ENCODE measurements at places on chromosomes 12 and 14.

- DNase-seq, result no peak
Observed at GRCh38 chr12:66620026-66620425, 58.9 kb downstream of the GRIP1 start.

DNA sequence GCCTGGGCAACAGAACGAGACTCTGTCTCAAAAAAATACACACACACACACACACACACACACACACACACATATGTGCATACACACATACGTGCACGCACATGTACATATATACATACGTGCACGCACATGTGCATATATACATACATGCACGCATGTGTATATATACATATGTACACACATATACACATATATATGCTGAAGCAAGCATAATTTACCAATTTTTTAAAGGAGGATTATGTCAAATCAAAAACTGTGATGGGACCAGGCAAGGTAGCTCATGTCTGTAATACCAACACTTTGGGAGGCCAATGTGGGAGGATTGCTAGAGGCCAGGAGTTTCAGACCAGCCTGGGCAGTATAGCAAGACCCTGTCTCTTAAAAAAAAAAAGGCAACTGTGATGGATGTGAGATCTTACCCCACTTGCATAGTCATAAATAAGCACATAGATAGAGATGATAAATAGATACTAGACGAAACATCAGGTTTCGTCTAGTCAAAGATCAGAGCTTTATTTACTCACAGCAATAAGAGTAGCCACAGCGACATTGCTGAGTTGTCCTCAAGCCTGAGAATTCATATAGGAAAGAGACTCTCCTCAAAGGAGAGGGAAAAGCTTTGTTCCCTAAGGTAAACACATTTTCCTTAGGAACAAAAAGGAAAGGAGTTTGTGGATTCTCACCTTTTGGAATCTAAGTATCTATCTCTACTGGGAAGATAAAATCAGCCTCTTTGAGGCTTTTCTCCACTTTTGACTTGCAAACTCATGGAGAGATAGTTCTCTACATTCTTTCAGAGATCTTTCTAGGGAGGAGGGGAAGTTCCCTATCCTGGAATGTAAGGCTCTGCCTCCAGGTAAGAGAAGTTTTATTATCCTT, 74.7 kb upstream of the AMN1 start:
- no peak for DNase-seq

DNA sequence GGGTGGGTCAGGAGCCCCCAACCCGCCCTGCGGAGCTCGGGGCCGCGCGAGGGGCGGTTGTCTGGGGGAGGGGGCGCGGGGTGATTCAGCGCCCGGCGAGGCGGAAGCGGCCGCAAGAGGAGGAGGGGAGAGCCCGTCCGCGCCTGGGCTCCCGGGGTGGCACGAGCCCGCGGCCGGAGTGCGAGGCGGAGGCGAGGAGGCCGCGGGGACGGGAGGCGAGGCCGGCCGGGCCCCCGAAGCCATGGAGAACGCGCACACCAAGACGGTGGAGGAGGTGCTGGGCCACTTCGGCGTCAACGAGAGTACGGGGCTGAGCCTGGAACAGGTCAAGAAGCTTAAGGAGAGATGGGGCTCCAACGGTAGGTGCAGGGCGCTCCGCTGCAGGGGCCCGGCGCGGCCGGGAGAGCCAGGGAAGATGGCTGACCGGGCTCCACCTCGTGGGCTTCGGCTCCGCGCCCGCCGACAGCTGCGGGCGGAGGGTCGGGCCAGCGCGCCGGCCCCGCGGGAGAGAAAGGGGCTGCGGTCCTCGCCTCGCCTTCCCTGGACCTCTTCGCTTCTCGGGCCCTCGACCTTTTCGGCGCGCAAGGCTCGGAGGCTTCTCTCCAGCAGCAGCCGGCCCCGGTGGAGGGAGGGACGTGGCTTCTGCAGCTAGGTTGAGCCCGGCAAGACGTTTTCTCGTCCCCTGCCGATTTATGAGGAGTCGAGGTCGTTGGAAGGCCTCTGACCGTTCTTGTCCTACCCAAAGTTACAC, 677 bp downstream of the ATP2A2 start:
- peak; percentile 82 for DNase-seq

DNA sequence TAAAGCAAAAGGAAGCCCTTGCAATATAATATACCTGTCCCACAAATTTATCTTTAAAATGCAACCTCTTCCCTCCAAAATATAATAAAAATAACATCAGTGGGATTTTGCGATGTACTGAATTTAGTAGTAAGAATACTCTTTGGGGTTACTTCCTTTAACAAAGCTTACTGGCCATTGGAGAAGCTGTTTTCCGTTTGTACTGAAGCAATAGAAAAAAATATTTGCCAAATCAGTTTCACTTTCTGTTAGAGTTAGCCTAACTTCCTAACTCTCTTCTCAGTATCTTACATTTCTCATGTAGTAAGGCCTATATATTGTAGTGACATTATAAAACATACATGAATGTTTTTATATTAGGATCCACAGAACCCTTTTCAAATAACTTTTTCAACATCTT, 3.7 kb downstream of the MAX start:
- DNase-seq, result no peak

GRCh38 chr14:90811641-90812040, 4.6 kb downstream of the TTC7B start:
- no peak for DNase-seq

DNA sequence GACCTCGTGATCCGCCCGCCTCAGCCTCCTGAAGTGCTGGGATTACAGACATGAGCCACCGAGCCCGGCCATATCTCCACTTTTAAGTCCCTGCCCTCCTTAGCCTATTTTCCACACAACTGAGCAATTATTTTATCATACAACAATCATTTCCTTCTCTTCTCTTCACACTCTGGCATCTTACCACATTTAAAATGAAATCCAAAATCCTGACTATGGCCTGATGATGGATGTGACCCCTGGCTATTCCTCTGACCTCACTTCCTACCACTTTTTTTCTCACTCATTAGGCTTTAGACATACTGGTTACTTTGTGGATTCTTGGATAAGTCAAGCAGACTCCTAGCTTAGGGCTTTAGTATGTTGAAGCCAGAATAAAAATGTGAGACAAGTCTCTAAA, 21.9 kb upstream of the EID3 start:
- no peak for DNase-seq

DNA sequence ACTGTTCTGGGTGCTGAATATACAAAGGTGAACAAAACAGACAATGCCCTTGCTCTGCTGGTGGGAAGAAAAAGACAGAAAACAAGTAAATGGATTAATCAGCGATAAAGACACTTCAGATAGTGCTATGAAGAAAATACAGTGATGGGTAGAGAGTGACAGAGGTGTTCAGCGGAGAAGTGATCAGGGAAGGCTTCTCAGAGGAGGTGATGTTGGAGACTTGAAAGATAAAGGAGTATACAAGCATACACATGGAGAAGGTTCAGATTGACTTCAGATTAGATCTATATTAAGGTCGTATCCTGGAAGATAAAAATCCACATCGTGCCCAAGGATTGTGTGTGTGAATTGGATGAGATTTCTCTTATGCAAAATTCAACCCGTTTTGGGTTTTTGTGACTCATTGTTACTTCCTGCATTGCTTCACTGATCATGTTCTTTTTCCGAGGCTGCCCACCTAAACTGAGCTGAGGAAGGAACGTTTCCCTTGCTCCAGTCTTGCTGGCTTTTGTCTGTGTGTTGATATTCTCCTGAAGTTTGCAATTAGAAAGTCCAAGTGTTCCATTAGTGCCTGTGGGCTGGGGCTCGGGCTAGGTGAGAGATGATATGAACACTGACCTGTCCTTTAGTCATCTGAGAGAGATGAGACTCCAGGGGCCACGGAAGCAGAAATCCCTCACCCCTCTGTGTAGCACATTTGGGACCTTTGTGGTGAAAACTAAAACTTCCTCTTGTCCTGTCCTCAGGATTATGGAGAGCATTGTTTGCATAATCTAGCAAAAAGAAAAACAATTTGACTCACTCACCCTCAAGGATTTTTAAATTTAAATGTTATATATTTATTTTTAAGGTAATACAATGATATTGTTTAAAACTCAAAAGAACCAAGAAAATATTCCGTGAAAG, 27.6 kb downstream of the PLXNC1 start:
- DNase-seq, result no peak

- peak; percentile 81 for DNase-seq
Observed at GRCh38 chr12:52865090-52865944, 16.5 kb upstream of the KRT78 start.

DNA sequence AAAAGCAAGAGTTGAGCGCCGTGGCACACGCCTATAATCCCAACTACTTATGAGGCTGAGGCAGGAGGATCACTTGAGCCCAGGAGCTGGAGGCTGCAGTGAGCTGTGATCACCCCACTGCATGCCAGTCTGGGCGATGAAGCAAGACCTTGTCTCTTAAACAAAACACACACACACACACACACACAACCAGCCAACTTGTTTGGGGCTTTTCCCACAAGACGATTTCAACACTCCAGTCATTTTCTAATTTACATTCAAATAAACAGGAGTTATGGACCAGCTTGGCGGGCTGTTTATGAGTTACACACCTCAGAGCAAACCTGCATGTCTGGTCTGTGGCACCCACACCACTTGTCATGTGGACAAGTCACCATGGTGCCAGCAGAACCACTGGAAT, 6.7 kb downstream of the GLTP start:
- no peak for DNase-seq

DNA sequence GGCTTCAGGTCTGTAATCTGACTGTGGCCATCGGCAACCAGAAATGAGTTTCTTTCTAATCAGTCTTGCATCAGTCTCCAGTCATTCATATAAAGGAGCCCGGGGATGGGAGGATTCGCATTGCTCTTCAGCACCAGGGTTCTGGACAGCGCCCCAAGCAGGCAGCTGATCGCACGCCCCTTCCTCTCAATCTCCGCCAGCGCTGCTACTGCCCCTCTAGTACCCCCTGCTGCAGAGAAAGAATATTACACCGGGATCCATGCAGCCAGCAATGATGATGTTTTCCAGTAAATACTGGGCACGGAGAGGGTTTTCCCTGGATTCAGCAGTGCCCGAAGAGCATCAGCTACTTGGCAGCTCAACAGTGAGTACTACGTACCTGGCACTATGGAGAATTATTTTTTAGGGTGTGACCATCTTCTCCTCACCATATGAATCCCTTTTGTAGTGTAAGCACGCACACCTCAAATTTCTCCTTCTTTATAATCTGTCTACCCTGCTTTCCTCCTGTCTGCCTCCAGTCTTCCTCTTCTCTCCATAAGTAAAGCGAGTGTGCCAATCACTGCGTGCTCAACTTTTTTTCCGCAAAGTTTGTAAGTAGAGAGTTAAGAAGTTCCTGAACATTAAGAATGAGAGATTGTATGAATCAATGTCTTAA, at the start of gene TPH2:
Gene TPH2, plus strand, starts transcription at position 118 of the 658 bp plus-strand sequence. Its CDS starts 142 bp downstream, at position 260.
- peak; percentile 80 for DNase-seq

- DNase-seq, result peak; percentile 70
Observed at GRCh38 chr12:124804011-124804621, 59.5 kb downstream of the SCARB1 start.

- DNase-seq, result no peak
Observed at GRCh38 chr12:52221912-52222457, 11.1 kb upstream of the KRT7 start.

DNA sequence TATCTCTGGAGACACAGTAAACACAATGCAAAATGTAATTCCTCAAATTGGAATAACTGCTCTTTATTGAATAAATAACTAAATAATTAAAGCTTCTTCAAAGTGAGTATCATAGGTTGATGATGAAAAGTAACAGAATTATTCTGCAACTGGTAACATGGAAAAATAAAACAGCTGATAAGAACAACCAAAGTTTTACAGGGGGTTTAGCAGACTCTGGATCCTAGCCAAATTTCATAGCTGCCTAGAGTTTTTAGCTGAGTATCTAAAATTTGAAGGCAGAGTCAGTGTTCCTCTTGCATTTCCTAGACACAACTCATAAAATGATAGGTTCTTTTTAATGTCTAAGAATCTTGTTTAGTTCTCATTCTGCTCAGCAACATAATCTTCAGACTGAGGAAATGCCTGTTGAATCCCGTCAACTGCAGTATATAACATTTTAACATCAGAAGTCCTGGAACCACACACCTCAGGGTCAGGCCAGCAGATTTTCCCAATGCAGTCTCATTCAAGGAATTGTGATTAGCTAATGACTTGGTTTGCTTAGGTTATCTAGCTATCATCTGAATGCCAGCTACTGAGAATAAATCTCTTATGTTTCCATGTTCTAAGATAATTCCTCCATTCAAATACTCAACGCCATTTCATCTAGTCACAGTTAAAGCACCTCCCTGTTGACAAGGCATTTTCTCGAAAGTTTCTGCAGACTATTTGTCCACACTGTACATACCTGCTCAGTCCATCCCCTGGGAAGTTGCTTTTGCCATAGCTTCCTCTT, 411.6 kb downstream of the BCAT1 start:
- no peak for DNase-seq

DNA sequence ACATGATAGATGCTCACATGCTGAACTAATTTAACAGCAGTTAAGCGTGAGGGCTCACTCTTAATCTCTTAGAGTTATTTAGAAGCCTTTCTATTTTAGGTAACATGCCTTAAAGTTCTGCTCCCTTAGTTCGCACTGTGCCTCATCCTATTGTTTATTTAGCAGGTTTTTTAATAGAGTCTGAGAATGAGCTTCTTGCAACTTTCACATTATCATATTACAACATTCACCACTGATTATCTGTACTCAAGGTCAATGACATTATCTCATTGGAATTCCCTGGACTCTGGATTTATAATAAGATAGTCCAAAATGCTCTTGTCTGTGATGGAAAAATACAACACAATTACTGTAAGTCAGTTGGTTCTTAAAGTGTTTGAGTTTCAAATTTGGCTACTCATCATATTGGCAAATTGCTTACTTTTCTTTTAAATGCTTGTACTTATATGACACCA, 183.6 kb upstream of the SLC38A2 start:
- no peak for DNase-seq

GRCh38 chr12:47100160-47100559, 20.4 kb upstream of the AMIGO2 start:
- no peak for DNase-seq

GRCh38 chr14:102096569-102097188, 9.8 kb upstream of the HSP90AA1 start:
- DNase-seq, result peak; percentile 89

DNA sequence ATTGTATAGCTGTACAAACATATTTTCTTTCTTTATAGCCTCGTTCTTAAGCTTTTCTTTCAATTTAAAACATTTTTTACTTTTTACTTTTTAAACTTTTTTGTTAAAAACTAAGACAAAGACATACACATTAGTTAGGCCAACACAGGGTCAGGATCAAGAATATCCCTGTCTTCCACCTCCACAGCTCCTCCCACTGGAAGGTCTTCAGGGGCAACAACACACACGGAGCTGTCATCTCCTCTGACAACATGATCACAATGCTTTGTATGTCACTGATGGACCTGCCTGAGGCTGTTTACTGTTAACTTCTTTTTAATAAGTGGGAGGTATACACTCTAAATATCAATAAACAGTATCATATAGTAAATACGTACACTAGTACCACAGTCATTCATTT, 191.3 kb downstream of the SYT10 start:
- DNase-seq, result no peak

DNA sequence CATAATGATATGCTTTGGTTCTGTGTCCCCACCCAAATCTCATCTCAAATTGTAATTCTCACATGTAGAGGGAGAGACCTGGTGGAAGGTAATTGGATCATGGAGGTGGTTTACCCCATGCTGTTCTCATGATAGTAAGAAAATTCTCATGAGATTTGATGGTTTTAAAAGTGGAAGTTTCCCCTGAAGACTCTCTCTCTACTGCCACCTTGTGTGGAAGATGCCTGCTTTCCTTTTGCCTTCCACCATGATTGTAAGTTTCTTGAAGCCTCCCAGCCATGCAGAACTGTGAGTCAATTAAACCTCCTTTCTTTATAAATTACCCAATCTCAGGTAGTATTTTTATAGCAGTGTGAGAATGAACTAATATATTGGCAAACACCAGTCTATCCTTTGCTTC, 260.4 kb upstream of the PPFIA2 start:
- DNase-seq, result no peak
